CD4-positive, alpha-beta T cell treated with Interleukin-15 for 4 hours (primary cell): ENCODE measurements at places on chromosomes 1 and 21.
A peak's percentile ranks its signal among the peaks of the same experiment; 100 is the strongest.

DNA sequence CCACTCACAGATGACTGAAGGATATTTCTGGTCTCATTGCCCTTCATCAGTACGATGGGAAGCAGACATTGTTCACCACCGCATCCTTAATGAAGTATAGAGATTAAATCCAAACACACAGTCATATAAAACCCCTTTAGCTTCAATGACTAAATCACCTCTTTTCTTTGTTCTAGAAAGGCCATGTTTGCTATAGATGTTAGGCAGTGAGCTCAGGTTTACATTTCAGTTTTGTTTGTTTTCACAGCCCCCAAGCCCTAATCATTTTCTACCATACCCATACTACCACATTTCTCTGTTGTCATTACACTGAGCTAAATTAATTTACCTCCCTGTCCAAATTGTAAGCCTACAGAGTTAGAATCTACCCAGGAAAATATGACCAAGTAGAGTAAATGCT, 385.1 kb downstream of the NTNG1 start:
- no peak for DNase-seq

DNA sequence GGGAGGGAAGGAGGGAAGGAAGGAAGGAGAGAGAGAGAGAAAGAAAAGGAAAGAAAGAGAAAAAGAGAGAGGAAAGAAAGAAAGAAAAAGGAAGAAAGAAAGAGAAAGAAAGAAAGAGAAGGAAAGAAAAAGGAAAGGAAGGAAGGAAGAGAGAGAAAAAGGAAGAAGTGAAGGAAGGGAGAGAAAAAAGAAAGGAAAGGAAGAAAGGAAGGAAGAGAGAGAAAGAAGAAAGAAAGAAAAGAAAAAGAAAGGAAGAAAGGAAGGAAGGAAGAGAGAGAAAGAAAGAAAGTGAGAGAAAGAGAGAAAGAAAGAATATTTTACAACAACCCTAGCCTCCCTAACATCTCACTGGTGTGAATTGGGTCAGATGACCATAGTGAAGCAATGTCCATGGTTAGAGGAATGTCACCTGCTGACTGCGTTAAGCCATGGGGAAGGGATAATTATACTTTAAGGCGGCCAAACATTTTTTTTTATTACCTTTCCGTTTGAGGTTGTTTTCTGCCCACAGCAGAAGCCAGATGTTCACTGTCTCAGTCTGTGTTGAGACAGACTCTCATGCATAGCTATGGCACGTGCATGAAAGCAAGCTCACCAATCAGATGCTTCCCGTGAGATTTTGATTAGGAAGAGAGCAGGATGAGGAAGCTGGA, 76.4 kb downstream of the SNRPE start:
- DNase-seq: no peak

DNA sequence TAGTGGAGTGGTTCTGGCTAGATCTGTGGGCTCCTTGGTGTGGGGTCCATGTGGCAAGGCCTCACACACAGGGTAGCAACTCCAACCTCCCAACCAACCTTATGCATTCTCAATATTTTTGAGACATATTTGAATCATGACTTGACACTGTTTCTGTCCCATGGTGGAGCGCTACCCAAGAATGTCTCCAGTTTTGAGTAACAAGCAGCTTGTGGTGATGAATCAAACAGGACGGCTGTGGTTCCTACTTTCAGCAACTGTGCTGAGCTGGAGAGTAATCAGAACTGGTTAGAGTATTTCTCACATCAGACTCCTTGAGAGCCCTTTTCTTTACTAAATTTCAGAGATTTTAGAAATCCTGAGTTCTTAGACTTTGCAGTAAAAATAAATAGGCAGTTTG, 3.1 kb downstream of the LCE3D start:
- no peak for DNase-seq

- DNase-seq: no peak
Observed at GRCh38 chr1:231701306-231701705, 74.7 kb downstream of the DISC1 start.

- DNase-seq: peak; percentile 25
Observed at GRCh38 chr1:36609241-36610027, 126.7 kb upstream of the CSF3R start.

GRCh38 chr21:31898933-31899630, 26.3 kb downstream of the HUNK start:
- DNase-seq: no peak

- peak; percentile 16 for DNase-seq
Observed at GRCh38 chr1:201714542-201715329, 114.2 kb upstream of the IPO9 start.

- no peak for DNase-seq
Observed at GRCh38 chr1:109582021-109582420, 33.6 kb downstream of the GNAI3 start.

DNA sequence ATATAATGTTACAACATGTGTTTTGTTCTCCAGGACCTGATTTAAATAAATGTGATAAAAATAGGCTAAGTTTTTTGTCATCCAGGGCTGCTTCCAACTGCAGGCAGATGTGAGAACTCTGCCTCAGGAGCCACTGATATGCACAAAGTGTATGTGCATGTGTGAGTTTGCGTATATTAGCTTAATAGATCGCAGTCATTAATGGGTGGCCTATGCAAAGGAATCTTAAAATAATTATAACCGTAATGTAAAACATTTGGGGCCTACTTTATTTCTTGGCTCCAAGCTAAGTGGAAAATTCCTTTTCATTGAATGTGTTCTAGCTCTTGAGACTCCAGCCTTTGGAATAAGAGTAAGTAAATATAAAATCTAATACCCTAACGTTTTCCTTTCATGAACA, 16.8 kb downstream of the DHX9 start:
- no peak for DNase-seq

GRCh38 chr21:45021428-45022347, 52.7 kb upstream of the ADARB1 start:
- DNase-seq: no peak

DNA sequence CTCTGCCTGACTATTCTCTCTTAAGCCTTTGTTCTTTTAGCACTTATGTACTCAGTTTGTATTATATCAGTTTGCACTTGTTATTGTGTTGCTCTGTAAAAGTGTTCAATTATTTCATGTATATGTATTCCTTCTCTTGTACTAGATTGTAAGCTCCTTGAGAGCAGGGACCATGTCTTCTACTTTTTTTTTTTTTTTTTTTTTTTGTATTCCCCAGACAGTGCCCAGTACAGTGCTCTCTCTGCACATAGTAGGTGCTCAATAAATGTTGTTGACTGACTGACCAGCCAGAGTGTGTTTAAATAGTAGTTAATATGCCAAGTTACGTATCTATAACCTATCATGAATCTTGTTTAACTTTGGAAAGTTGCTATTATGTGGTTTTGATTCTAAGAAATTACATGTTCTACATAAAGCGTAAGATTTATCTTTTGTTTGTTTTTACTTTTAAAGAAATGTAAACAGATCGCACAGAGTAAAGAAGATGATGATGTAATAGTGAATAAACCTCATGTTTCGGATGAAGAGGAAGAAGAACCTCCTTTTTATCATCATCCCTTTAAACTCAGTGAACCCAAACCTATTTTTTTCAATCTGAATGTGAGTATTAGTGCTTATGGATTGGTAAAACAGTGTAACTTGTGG, 16.1 kb downstream of the SON start:
- no peak for DNase-seq

DNA sequence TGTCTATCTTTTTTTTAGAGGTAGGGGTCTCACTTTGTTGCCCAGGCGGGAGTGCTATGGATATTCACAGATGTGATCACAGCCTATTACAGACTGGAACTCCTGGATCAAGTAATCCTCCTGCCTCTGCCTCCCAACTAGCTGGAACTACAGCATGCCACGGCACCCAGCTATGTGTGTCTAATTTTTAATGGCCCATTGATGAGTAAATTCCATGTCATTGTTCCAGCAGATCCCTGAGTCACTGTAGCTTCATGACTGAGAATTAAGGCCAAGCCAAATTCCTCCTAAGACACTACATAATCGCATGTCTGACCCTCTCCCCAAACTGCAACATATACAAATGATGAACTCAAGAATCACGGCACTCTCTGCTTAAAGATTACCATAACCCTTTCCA, 84.2 kb upstream of the RGS2 start:
- no peak for DNase-seq

GRCh38 chr1:108107658-108108057, 92.5 kb downstream of the SLC25A24 start:
- peak; percentile 19 for DNase-seq

GRCh38 chr1:217881131-217881543, 250.0 kb downstream of the SPATA17 start:
- DNase-seq: no peak

- DNase-seq: no peak
Observed at GRCh38 chr1:98078596-98078995, 157.8 kb upstream of the DPYD start.

- no peak for DNase-seq
Observed at GRCh38 chr1:241171991-241172390, 185.0 kb downstream of the RGS7 start.

- no peak for DNase-seq
Observed at GRCh38 chr1:186882372-186883134, 53.8 kb downstream of the PLA2G4A start.

DNA sequence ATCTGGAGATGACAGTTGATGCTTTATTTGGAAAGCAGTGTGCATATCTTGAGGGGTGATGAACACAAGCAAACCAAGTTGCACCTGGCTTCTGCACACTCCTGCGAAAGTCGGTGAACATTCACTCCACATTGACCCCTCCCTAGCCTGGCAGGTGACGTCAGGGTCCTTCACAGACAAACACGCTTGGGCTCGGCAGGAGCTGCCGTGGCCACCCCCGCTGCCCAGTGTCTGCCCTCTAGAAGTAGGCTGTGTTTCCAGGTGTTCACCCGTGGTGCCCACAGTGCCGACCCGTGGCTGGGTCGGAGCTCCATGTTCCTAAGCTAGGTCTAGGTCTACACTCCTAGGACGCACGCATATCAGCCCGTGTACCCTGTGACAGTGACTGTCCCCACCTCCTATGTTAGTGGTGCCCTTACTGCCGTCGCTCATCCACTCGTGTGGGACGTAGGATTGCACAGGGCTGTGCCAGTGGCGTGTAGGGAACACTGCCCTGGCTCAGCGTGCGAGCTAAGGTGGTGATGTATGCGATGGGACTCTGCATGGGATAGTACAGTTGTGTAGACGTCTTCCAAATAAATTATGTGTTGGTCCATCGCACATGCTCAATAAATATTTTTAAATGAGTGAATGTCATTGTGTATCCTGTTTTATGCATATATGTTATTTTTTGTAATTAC, 29.0 kb downstream of the PRMT2 start:
- no peak for DNase-seq

DNA sequence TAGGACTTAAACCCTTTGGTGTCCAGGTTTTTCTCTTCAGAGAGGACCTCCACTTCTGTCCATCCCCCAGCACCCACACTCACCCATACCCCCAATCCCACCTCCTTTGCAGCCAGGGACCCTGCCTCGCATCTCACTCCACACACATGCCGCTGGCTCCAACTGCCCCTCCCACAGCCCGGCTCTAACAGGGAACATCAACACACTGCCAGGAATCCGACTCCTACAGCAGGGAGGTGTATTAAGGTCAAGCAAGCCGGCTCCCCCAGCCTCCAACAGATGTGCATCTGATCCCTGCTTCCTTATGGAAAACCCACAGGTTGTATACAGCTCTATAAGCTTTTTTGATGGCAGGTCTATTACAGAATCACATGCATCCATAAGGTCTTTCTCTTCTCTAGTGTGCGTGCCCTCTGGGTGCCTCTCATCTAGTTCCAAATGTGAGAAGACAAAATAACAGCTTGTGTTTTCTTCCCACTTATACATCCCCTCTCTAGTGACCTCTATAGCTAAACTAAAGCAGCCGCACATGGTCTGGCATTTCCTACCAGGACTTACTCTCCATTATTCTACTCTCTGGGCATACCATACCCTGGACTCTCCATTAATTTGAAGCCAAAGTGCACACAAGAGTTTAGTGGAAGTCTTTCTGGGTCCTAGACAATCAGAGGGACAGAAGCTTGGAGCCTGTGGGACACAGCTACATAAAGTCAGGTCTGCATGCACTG, 16.3 kb downstream of the PIK3C2B start:
- DNase-seq: no peak

- DNase-seq: no peak
Observed at GRCh38 chr1:57858740-57859139, 434.9 kb upstream of the DAB1 start.

DNA sequence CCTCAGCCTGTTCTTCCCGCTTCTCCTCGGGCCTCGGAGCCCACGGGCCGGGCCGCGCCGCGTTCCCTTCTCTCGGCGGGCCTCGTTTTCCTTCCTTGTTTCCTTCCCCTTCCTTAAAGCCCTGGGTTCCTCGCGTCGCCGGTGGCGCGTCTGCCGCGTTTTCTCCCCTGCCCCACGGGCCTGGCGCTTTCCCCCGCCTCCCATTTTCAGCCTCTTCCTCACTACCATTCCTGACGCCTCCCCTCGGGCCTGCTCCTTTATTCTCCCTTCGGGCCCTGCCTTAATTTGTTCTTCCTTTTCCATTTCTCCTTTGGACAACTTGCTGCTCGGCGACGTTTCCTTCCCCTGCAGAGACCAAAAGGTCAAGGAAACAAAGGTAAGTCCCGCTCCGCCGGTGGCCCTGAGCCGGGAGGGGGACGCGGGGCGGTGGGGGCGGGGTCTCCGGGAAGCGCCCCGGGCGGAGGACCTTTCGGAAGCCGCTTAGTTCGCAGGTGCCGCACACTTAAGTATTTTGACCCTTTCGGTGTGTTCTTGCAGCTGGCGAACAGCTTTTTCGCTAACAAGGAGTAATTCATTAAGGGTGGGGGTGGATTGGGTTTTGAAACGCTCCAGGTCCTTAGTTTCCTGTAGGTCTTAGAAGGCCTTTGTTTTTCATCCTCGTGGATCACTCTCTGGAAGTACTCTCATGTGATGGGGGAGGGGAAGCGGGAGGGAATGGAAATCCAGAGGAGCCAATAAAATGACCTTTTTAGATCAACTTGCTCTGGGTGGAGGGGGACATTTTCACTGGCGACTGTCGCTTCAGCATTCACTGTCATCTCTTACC, 780 bp downstream of the YTHDF2 start:
- peak; percentile 28 for DNase-seq

- DNase-seq: peak; percentile 24
Observed at GRCh38 chr1:86739648-86740509, 35.5 kb downstream of the SH3GLB1 start.

GRCh38 chr1:218049641-218050040, 235.5 kb upstream of the RRP15 start:
- no peak for DNase-seq

- DNase-seq: no peak
Observed at GRCh38 chr1:94970783-94971182, 43.9 kb upstream of the CNN3 start.

- DNase-seq: no peak
Observed at GRCh38 chr1:68459796-68460195, 10.0 kb upstream of the RPE65 start.

DNA sequence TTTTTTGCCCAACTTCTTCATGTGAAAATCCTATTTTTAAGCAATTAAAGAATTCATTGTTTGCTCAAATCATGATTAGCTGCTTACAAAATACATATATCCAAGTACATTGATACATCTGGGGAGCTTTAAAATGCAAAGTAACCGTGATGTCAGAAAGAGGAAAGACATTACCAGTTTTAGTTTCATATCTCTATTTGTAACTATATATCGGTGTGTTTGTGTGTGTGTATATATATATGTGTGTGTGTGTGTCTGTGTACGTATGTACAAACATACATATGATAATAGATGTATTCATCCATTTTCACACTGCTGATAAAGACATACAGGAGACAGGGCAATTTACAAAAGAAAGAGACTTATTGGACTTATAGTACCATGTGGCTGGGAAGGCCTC, 310.1 kb downstream of the DPYD start:
- DNase-seq: no peak
